M059J (cell line): ENCODE measurements at places on chromosomes 4 and X. TPM values are rescaled to one million over a fixed set of nuclear protein-coding genes. Genes with fewer than 3 reads are reported as not detected.

VSIG4 gene
- not detected in 2 replicates for total RNA-seq

CXCL9 gene
- not detected in 2 replicates for total RNA-seq

ATP1B4 gene
- not detected in 2 replicates for total RNA-seq

ZNF630 gene
- 3.0 and 3.2 TPM in 2 replicates for total RNA-seq

WAS gene
- not detected in 2 replicates for total RNA-seq

IRAK1 gene
- 89.3 and 152 TPM in 2 replicates for total RNA-seq

GPM6B gene
- 0.07 TPM in 1 of 2 replicates, not detected in the other for total RNA-seq

GPRIN3 gene
- 0.05 and 0.25 TPM in 2 replicates for total RNA-seq

TLR1 gene
- 3.2 and 5.5 TPM in 2 replicates for total RNA-seq

ZXDA gene
- total RNA-seq: 5.8 and 6.8 TPM in 2 replicates

PDE6B gene
- 0.05 TPM in 1 of 2 replicates, not detected in the other for total RNA-seq

CT45A8 gene
- total RNA-seq: not detected in 2 replicates

DNA sequence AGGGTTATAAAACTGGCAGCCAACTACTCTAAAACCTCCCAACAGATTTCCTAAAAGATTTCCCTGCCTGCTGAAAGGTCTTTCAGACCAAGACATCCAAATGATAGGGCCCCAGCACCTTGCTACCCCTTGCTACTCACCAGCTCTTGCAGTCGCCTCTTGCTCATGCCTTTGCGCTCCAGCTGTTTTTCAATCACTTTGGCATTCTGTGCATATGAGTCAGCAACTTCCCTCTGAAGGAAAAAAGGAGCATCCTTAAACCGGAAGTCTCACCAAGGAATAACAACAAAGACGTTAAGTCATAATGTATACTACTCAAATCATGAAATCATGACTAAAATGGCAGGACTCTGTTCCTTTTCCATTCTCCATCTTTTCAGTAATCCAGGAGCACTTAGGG lies 24.0 kb downstream of the STEEP1 start:
- peak; percentile 90 for DNase-seq

DNA sequence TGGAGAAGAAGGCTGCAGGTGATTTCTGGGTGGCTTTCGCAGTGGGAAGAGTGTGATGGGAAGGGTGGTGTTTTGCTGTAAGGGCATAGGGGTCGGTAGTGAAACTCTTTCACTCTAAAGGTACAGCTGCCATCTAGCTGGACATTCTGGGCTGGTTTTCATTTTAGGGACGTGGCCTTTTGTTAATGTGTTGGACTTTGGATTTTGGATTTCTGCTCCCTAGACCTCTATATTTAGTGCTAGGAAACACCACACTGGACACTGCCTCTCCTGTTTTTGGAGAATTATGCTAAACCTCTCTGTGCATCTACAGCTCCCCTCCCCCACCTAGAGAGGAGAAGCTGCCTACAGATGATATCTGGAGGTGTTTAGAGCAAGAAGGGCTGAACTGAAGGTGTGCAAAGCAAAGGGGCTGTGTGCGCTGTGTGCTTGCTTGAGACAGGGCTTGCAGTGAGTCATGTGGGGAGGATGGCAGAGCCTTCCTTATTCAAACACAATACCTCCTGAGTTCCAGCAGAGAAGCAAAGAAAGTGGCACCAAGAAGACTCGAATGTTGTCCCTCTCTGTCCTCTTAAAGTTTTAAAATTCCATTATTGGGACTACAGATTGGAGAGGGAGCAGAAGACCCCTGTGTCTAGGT lies 47.9 kb downstream of the STARD8 start:
- DNase-seq: peak; percentile 54

DNA sequence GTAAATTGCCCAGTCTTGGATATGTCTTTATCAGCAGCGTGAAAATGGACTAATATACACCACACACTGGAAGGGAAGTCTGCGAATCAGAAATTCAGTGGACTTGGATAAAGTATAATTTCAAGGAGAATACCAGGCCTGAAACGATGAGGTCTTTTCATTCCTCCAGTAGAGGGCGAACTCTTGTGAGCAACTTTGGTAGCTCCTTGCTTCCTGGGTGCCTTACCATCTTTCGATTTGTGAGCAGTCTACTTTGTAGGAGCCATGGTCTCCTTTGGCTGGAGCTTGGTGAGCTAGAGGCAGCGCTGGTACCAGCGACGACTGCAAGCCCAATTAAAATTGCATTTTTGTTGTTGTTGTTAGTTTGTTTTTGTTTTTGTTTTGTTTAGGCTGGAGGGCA lies 791.9 kb downstream of the FAT4 start:
- peak; percentile 0 for DNase-seq

GRCh38 chr4:142516686-142517526 lies 329.2 kb downstream of the INPP4B start:
- peak; percentile 84 for DNase-seq

GRCh38 chr4:98287328-98287727 lies 26.1 kb downstream of the RAP1GDS1 start:
- no peak for DNase-seq

DNA sequence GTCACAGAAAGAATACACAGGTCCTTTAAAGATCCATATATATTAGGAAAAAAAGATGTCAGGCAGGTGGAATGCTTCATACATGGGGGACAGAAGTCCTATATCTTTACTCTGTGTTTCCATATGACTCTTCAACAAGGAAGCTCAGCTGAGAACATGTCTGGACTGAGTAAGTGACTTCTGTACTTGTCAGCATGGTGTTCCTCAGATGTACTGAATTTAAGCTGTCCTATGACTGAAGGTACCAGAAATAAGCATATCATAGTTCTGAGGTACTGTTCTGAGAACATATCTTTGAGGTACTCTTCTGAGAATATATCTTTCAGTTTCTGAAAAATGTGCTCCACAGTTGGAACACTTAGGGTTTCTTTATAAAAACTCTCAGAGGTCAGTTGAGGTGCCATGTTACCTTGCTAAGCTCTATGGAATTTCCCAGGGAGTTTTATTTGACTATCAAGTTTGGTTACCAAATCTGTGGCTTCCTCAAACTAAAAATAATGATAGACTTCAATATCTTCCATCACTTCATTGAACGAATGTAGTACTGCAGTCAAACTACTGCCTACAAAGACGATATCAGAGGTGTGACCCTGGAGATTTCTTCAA lies 597.2 kb upstream of the GNPDA2 start:
- no peak for DNase-seq

DNA sequence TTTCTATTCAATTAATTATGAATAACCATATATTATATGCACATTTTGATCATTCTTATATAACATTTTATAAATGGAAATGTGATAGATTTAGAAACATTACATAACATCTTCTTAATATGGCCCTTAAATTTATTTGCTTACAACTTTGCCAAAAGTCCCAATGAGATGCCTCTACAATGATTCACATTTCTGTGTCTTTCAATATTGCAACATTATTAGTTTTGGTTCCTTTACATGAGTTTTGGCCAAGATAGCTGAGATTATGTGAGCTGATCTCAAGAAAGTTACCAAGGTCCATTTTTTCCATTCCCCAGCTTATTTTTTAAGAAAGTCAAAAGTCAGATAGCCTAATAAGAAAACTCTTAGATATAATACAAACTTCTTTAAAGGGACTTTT lies 361.2 kb downstream of the PCDH7 start:
- DNase-seq: no peak

GRCh38 chr4:83231620-83232076 lies 53.0 kb downstream of the COQ2 start:
- peak; percentile 88 for DNase-seq

DNA sequence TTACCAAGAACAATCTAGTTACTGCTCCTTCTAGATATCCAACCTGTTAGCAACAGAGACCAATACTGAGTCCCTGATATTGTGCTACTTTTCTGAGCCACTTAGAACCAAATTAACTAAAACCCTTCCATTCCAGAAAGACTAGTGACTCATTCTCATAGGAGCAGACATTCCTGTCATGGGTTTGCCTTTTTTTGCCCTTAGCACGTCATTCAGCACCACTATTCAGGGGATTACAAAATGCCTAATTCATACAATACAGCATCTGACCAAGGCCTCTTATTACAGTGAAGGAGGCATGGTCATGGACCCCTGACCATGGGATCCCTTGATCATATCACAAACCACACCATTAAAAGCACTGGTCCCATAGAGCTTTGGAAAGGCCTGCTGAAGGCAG lies 123.8 kb upstream of the CXCL13 start:
- no peak for DNase-seq

GRCh38 chr4:75056277-75056676 lies 123.4 kb downstream of the PARM1 start:
- no peak for DNase-seq

- DNase-seq: no peak
Measured at GRCh38 chr4:1792832-1793495, at the start of gene FGFR3. FGFR3 (plus strand) TSS chr4:1793293; CDS start chr4:1793935, 642 bp downstream.

GRCh38 chr4:172344308-172344938 lies 531.2 kb downstream of the GALNTL6 start:
- DNase-seq: no peak

DNA sequence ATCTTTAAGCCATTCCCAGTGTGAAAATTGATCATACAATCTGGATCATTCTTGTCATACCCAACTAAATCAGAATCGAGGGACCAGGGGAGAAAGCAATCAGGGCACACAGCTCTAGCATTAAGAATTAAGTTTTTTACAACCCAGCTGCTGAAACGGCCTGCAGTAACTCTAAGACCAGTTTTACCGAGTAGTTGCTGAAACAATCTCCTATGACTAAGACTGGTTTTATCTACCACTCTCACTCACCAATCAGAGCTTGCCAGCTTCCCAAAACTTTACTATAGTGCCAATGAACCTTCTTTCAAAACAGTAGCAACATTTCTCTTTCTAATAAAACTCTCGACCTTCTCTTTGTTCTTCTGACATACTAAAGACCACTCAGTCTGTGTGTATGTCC lies 2.8 kb upstream of the SAP30 start:
- DNase-seq: peak; percentile 60
